ENCODE measurements at places on chromosomes 1 and 21.

DNA sequence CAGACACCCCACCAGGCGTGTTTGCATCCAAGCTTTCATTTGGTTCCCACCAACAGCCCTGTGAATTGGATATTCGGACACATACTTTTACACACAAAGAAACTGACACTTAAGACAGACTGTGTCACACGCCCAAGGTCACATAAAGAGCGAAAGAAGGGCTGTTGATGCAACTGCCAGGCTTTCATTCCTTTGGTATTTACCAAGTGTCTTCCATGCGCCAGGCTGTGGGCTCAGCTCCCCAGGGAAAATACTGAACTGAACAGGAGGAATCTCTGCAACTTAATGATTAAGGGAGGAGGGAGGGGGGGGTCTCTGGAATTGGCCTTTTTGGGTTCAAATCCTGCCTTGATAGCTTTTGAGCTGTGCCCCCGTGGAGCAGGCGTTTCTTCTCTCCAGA lies 122.8 kb downstream of the ACTL8 start:
- no peak for DNase-seq

DNA sequence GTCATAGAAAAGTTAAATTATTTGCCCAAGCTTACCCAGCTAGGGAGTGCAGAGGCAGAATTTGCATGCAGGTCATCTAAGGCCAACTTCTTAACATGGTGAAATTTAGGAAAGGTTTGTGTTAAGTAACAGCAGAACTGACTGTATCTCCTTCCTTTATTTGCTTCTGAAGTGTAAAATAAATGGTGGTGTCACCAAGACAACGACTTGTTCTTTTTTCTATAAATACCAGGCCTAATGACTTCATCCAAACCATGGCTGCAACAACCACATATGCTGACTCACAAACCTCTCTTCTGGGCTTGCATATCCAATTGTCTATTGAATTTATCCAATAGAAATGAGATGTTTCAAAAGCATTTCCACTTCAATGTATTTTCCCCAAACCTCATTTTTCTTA lies 19.1 kb downstream of the COL24A1 start:
- no peak for DNase-seq

DNA sequence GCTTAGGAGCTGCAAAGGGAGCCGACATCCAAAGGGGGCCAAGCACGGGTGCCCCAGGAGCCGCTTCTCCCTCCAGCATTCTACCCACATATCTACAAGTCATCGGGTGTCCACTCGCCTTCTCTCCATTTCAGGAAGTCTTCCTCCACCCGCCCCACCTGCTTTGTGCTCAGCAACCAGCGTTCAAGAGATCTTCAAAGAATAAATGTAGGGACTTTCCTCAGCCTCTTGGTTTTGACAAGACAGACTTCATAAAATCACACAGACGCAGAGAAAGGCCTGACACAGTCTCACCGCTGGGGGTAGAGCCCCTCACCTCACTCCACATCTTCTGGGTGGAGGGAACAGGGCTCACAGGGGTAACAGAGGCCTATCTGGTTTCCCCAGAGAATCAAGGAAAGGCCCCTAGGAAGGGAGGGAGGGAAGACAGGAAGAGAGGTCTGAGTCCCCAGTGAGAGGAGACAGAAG lies 49.5 kb downstream of the SSBP3 start:
- no peak for DNase-seq

- DNase-seq: no peak
Measured at GRCh38 chr1:29462096-29462495, 225.8 kb downstream of the PTPRU start.

- DNase-seq: no peak
Measured at GRCh38 chr1:30472009-30472408, 251.4 kb downstream of the MATN1 start.

GRCh38 chr1:11616766-11617165 lies 37.5 kb downstream of the FBXO2 start:
- DNase-seq: no peak

- DNase-seq: no peak
Measured at GRCh38 chr1:16970132-16970910, 10.1 kb downstream of the MFAP2 start.

GRCh38 chr1:15251857-15252835 lies 5.1 kb downstream of the FHAD1 start:
- DNase-seq: no peak

DNA sequence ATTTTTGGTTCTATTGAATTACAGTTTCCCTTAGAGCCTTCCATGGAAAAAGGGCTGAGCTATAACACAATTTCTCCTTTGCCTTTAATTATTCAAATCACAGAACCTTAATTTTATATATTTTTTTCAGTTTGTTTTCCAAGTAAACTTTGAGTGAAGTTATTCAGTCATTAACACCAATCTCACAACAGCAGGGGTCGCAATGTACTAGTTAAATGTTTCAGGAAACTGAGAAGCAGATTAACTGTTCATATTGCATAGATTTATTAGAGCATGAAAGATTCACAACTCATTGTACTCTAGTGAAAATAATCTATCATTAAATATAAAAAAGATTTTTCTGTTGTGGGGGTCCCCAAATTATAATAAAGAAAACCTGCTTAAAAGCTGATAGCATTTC lies 64.1 kb downstream of the KIFAP3 start:
- peak; percentile 77 for DNase-seq

GRCh38 chr1:168106274-168106673 lies 30.5 kb downstream of the GPR161 start:
- DNase-seq: no peak

- DNase-seq: peak; percentile 60
Measured at GRCh38 chr1:78831731-78832360, 174.7 kb downstream of the ADGRL4 start.

GRCh38 chr1:21625390-21626190 lies 43.6 kb downstream of the RAP1GAP start:
- no peak for DNase-seq
